ENCODE measurements at places on chromosomes 7 and 10.

GRCh38 chr10:70617798-70618568 is 15.4 kb upstream of the PRF1 start:
- DNase-seq, result peak; percentile 55

DNA sequence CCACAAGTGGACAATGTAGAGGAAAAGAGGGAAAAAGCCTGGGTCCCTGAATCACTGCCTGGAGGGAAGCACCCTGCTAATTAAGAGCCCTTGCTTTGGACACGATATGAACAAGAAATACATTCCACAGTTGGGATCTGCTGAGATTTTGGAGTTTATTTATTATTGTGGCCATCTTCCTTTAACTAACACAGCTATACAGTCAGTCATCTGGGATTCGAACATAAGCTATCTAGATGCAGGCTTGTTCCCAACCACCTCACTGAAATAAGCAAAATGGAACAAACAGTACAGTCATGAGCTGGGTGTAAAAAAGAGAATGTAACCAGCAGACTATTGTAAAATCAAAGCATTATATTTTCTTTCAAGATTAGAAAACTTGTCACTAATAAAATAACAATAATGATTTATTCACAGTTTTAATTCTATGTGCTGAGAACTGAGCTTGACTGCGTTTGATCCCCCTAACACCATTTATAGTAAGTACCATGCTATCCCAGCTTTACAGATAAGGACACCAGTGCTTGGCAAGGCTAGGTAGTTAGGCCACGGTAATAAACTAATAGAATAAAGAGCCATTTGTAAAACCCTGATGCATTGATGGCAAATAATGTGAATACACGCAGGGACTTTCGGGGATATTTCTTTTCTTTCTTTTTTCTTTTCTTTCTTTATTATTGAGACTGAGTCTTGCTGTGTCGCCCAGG is 223.8 kb upstream of the KLF6 start:
- DNase-seq, result no peak

DNA sequence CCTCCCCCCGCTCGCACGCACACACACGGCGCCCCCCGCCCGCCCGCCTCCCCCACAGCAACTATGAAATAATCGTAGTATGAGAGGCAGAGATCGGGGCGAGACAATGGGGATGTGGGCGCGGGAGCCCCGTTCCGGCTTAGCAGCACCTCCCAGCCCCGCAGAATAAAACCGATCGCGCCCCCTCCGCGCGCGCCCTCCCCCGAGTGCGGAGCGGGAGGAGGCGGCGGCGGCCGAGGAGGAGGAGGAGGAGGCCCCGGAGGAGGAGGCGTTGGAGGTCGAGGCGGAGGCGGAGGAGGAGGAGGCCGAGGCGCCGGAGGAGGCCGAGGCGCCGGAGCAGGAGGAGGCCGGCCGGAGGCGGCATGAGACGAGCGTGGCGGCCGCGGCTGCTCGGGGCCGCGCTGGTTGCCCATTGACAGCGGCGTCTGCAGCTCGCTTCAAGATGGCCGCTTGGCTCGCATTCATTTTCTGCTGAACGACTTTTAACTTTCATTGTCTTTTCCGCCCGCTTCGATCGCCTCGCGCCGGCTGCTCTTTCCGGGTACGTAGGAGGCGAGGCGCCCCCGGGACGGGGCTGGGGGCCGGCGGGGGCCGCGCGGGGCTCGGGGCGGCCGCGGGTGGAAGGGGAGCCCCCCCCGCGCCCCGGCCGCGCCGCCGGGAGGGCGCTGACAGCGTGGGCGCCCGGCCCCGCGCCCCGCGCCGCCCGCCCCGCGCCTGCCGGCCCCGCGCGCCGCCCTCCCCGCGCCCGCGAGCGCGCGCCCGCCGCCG is 441 bp downstream of the BMI1 start:
- no peak for DNase-seq

DNA sequence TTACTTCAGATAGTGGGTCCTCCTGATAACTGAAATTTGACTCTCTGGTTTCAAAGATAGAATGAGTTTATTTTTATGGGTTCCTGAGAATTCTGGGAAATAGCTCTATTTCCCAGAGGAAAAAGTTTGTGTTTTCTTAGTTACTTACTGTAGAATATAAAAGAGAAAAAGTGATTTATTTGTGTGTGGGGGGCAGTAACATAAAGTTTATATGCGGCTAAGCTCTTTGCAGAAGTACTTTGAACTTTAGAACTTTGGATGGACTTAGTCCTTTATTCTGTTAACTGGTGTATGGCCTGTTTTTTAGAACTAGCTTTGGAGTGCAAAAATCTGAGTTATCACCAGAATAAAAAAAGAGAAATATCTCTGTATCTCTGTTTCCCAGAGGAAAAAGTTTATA is 157.1 kb downstream of the BBS9 start:
- DNase-seq, result no peak

DNA sequence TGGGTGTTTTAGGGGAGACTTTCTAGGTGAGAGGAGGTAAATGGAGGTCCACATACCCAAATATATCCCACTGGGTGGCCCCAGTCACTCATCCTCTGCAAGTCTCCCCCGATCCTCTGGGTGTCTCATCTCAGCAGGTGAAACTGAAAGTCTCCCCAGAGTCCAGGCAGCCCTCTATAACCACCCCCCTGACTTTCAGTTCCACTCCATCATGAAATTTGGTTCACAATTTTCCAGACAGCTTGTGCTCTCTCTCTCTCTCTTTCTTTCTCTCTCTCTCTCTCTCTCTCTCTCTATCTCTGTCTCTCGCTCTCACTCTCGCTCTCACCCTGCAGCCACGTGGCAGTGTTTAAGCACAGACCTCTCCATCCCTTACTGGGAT is 56.7 kb upstream of the ELN start:
- DNase-seq, result no peak

DNA sequence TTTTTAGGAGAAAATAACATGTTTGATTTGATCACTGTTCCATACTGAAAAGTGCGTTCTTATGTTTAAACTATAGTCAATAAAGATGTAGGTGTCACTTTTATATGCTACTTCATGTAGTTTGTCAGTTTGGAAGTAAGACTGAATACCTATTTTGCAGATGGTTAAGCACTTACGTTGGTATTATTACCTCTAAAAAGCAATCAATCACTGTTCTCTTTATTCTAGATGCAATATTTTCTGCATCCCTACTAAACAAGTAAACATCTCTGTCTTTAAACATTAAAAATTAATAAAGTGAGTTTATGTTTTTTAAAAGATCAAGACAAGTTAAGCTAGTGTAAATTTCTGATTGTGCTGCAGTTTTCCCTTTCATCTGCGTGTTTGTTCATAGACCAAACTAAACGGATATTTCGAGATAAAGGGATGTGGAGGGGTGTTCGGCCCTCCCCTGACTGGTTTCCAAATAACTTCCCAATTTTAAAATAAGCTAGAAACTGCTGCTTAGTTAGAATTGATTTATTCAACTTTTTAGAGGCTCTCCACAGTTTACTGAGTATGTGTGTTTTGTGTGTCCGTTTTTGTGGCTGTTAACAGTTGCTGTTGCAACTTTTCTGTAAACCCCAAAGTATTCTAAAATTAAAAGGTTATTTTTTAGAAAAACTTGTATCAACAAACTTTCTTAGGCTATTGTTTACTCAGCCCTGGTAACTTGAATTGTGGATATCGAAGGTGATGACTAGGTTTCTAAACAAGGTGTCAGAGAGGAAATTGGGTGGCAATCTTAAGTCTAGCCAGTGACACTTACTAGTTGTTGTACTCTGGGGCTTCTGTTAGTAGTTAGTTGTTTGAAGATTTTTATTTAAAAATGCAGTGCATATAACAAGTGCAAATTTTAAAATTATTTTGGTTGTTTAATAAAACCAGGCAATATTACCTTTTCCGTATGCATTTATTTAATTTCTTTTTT is 974 bp downstream of the KIF11 start:
- DNase-seq, result no peak
